ENCODE measurements at places on chromosomes 13 and 19.

GRCh38 chr13:114140906-114141250, 8.5 kb upstream of the RASA3 start:
- DNase-seq = no peak

DNA sequence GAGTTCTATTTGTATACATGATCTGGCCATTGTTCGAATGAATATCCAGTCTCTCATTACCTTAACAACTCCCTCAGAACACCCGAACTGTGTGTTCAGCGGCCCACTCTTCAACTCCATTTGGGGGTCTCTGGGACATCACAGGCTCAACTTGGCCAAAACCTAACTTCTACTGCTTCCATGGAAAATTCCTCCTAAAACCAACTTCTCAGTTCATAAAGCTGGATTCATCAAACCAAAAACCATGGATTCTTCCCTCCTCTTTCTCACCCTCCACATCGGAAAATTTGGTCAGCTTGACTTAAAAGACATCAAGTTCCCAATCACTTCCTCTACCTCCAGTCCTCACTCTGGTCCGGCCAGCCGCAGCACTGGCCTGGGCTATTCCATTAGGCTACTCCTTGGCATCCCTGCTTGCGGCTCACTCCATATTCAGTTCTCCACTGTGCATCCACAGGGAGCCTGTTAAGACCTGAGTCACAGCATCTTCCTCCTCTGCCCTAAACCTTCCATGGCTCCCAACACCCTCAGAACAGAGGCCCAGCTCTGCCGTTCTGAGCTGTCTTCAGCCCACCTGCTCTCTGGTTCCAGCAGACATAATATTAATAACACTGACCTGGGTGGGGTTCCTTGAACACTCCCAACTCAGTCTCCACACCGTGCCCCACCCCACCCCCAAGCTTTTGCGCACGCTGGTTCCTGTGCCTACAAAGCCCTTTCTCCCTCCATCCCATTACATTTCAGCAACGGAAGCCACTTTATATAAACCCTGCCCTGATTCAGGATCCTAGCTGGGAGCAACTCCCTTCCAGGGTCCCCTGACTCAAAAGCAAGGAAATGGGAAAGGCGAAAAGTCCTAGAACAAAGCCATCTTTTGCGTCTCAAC, 1.1 kb downstream of the ZNF792 start:
- no peak for DNase-seq

GRCh38 chr13:49869519-49869918, 66.6 kb downstream of the SPRYD7 start:
- no peak for DNase-seq

GRCh38 chr13:30340331-30341250, 33.2 kb upstream of the KATNAL1 start:
- DNase-seq = no peak

- DNase-seq = no peak
These were observed 31.3 kb downstream of the CATSPERD start for GRCh38 chr19:5751709-5752108.

- DNase-seq = no peak
These were observed 4.7 kb downstream of the ARHGAP33 start for GRCh38 chr19:35780058-35780457.

- DNase-seq = no peak
These were observed 33.0 kb downstream of the GPR12 start for GRCh38 chr13:26727633-26728032.

GRCh38 chr19:29610574-29611271, 4.6 kb downstream of the POP4 start:
- peak; percentile 81 for DNase-seq

DNA sequence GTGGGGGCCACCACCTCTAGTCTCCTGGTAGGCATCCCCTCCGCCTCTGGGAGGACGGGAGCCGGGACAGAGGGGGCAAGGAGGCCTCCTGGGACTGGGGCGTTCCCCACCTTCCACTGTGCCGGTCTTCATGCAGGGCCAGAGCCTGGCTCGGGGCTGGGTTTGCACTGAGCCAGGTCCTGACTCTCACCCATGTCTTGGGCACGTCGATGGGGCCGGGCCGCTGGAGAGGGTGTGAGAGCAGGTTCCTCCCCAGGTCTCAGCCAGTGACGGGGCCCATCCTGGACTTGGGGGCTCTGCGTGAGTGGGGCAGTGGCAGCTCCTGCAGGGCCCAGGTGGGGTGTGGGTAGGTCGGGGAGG, 26.6 kb downstream of the ATP11A start:
- DNase-seq = no peak

DNA sequence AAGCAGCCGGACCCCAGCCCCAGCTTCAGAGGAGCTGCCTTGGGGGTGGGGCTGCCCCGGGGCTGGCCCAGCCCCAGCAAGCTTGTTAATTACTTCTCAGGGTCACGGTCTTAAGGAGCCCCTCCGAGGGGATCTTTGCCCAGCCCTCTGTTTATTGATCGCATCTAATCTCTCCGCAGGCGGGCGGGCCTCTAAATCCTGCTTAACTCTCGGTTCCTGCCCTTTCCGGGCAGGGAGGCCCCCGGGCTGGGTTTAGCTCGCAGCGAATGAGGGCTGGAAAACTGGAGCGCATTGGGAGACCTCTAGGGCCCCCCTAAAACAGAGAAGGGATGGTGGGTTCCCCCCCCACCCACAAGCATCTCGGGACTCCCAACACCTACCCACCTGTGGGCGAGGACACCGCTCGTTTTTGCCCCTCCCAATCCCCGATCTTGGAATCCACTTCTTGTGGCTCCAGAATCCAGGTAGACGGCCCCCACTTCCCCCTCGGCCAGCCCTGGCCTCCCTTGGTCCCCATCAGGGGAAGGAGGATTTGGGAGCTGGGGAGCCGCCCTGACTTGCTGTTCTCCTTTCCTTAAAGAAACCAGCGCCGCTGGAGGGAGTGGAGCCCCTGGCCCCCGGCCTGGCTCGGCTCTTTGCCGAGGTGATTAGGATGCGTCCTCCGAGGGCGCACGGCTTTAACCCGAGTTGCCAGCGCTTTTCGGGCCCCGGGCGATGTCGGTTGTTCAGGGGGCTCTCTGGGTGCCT, 59.5 kb upstream of the ADGRL1 start:
- DNase-seq = no peak

- DNase-seq = no peak
These were observed 18.2 kb upstream of the SULT2B1 start for GRCh38 chr19:48533770-48534169.

DNA sequence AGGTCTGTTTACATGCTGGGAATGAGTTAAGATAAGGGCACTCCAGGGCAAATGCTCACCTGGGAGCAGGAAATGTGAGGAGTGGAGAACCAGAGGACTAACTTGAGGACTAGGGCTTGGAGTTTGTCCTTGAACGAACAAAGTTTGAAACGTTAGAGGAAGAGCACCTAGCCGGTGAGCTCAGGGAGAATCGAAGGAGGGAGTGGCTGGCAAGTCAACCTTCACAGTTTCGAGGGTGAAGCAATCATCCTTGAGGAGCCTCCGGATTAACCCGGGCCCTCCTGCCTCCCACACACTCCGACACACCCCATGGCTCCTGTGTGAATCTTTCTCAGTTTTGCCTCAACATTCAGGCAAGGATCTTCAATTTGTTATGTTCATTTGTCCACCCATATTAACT, 58.6 kb downstream of the LMO7 start:
- DNase-seq = no peak

- DNase-seq = no peak
These were observed 1.4 kb downstream of the SPRY2 start for GRCh38 chr13:80339563-80339911.

DNA sequence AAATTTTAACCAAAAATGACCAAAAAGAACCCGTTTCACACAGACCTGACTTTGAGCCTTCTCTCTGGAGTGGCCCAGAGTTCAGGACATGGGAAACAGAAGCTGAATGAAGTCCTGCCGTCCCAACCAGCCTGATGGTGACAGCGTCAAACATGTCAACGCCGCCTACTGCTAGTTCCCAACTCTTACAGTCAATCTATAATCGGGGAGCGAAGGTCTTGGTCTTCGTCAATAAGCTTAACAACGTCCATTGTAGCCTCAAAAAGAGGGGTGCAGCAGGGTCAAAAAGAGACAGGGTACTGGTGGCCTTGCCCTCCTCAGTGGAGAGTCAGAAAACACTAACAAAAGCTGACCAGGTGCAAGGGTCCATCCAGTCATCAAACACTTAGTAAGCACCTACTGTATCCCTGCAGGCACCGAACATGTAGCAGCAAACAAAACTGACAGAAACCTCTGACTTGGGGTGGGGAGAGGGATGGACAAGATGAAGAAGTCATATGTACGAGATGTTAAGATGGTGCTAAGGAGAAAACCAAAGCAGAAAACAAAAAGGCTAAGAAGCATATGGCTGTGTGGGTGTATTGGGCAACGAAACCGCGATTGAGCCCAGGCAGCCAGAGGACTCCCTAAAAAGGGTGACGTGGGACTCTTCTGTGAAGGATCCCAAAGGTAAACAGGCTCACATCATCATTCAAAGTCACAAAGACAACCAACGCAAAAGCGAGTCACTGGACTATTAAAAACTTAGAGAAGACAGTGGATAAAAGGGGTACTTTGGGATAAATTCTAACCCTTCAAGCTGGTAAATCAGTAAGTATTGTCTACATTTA, 12.0 kb downstream of the MLLT1 start:
- no peak for DNase-seq

DNA sequence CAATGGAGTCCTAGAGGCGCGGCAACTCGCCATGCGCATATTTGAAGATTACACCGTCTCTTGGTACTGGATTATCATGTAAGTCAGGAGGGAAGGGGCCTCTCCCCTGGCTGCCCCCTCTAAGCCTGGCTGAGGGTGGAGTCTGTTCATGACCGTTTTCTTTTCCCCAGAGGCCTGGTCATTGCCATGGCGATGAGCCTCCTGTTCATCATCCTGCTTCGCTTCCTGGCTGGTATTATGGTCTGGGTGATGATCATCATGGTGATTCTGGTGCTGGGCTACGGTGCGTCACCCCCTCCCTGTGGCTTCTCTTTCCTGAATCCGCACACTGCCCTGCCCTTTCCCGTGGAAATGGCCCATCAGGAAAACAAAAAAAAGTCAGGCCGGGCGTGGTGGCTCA, 6.5 kb downstream of the SLC44A2 start:
- no peak for DNase-seq

GRCh38 chr19:2902590-2903218, 2.0 kb downstream of the ZNF57 start:
- no peak for DNase-seq

DNA sequence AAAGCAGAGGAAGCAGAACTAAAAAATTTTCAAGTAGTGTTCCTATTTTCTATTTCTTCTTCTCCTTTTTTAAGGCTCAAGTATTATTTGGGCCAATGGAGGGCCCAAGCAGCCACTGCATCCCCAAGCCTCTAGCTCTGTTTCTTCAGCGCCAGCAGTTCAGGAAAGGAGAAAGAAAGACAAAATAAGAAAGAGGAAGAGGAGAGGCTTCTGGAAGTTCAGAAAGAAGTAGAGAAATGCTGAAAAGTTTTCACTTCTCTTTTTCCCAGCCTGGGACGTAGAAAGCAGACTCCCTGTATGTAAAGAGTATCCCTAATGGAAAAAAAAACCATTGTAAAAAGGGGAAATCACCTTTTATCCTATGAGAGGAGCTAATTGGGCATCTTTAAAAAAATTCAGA, 165.5 kb upstream of the KLF12 start:
- no peak for DNase-seq

DNA sequence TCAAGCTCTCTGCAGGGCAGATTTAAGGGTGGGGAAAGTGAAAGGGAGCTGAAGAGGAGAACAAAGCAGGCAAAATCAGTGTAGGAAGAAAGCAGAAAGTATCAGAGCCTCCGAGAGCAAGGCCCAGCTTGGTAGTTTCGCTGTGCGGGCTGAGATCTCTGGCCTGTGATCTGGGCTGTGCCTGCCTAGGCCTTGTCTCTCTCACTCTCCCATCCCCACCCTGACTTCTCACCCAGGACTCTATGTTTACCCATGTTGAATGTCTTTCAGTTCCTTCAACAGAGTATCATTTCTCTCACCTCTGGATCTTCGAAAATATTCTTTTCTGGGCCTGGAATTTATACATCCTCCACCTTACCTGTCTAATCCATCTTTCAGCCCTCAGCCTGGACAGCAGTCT, 391.3 kb downstream of the FOXO1 start:
- DNase-seq = no peak

DNA sequence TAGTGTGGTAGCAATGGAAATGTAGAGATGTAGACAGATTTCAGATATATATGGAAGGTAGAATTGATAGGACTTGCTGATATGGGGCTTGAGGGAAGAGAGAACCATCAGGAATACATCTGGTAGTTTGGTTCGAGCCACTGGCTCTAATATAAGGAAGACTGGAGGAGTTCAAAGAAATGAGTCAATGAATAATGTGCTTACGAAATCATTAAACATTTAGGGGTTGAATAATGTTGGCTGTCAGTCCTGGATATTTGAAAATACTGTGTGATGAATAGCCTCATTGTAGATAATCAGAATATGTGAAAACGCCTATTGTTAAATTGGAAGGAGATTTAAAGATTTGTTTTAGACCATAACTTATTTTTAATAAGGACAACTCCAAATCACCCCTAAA, 21.6 kb downstream of the SGCG start:
- no peak for DNase-seq

DNA sequence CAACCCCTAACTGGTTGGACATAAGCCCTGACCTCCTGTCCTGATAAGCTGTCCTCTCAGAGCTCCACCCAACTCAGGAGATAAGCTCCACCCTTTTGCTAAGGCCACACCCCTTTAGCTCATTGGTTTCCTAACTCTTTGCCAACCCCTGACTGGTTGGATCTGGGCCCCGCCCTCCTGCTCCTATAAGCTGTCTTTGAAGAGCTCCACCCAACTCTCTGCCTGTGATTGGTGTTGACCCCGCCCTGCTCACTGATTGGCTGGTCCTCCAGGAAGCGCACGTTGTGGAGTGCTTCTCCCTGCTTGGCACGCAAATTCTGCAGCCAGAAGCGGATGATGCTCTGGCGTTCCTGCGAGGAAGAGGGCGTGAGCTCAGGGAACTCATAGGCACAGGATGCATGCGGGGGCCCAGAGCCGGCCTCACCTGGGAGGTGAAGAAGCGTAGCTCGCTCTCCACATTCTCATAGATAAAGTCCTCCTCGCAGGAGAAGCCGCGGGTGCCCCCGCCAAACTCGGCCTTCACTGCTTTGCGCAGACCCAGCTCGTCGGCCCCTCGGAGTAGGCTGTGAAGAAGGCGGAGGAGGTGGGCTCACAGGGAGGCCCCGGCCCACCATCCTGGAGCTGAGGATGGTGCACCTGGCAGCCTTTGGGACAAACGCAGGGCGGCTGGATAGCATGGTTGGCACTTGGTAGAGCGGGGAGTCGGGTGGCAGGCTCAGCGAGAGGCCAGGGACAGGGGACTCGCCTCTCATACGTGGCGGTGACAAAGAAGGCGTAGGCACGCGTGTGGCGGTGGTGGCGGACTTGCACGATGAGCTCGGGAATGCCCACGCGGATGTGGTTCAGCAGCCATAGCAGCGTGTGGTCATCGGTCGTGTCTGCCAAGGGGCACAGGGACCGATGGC, 1.7 kb downstream of the ANO8 start:
- DNase-seq = peak; percentile 34

DNA sequence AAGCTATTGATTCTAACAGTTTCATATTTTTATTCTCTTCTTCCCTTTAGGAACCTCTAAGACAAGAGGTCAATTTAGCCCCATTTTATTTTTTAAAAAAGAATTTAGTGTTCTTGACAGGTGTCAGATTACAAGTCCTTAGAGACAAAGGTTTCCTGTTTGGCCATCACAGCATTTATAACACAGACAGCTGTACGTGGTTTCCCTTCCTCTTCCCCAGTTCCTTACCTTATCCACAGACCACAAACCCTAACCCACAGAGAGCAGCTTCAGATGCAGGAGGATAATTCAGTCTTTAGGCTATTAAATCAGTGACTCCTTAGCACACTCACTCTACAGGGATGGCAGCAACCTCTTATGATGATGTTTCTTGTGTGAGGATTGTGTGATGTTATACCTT, 1210.1 kb downstream of the DIAPH3 start:
- DNase-seq = no peak

Data from stimulated activated CD4-positive, alpha-beta T cell treated with anti-CD3 and anti-CD28 coated beads, Interleukin-4, amount 100 ng/mL, for 1 hour (primary cell).